ENCODE measurements at places on chromosomes 3 and 15.

DNA sequence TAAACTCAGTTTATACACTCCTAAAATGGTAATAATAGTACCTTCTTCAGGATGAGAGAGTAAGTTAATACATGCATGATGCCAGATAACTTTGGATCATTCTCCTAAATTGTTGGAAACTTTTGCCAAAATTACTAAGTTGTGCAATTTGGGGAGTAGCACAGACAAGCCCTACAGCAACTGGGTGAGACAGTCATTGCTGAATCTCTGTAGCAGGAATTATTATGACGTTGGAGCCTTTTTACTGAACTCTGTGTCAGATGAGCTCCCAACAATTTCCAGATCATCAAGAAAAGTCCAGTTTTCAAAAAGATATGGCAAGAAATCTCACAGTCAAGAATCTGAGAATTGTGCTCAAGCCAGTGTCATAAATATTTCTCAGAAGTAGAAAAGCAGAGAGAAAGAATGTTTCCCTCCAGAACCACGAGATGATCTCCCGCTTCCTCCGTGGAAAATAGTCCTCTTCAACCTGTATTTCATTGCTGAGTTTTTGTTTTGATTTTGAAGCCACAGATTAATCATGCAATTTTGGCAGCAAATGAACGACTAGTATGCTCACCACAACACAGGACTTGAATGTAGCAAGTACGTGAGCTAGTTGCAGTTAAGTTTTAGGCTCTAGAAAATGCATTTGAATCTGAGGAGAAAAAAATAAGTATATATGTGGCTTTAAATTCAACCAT, 485.4 kb downstream of the CNTN6 start:
- no peak for DNase-seq

DNA sequence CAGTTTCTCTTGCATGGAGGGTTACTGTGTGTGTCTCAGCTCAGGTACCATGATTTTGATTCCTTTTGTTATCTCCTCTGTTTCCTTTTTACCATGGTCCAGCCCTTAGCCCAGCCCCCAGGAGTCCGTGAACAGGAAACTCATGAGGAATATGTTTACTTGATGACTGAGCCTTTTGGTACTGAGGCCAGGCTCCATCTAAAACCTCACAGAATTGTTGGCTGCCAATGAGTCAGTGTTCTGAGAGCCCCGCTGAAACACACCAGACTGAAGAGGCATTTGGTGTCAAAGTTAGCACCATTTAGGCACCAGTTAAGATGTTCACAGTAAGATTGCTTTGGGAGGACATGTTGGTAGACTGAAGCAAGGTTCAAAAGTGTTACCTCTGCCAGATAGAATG, 80.9 kb downstream of the DGKG start:
- no peak for DNase-seq

DNA sequence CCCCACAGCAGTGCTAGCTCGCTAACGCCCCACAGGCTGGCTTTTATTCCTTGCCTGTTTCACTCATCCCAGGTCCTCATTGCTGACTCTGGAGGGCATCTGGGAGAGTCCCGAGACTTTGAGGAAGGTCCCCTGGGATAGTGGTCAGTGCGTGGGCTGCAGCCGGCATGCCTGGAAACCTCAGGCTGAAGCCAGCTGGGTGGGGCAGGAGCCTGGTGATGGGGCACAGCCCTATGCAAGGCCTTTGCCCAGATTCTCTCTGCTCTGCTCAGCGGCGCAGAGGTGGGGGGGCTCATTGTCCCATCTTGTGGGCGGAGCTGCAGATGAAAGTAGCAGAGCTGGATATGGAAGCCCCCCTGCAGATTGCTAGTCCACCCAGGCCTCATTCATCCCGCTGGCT, 55.7 kb upstream of the SMAD6 start:
- DNase-seq = no peak

- DNase-seq = no peak
These were observed 5.6 kb downstream of the CSK start for GRCh38 chr15:74787251-74788041.

- no peak for DNase-seq
These were observed 34.5 kb downstream of the PSTPIP1 start for GRCh38 chr15:77029166-77030047.

Data from iPS DF 19.7 (cell line).